Activated T-cell treated with anti-CD3 and anti-CD28 coated beads, Interleukin-2, amount 50 U/mL, for 72 hours (primary cell): ENCODE measurements at places on chromosomes 11 and 22. TPM values are rescaled to one million over a fixed set of nuclear protein-coding genes. Genes with fewer than 3 reads are reported as not detected.

GRCh38 chr22:49460091-49460490 lies 367.6 kb downstream of the BRD1 start:
- H3K27ac ChIP-seq: no peak overlapping the region
- no peak for DNase-seq
- H3K4me3 ChIP-seq: no peak overlapping the region
- H3K27me3 ChIP-seq: no peaks in the 10 kb centered on the region
- no peaks in the 10 kb centered on the region for H3K4me1 ChIP-seq

DNA sequence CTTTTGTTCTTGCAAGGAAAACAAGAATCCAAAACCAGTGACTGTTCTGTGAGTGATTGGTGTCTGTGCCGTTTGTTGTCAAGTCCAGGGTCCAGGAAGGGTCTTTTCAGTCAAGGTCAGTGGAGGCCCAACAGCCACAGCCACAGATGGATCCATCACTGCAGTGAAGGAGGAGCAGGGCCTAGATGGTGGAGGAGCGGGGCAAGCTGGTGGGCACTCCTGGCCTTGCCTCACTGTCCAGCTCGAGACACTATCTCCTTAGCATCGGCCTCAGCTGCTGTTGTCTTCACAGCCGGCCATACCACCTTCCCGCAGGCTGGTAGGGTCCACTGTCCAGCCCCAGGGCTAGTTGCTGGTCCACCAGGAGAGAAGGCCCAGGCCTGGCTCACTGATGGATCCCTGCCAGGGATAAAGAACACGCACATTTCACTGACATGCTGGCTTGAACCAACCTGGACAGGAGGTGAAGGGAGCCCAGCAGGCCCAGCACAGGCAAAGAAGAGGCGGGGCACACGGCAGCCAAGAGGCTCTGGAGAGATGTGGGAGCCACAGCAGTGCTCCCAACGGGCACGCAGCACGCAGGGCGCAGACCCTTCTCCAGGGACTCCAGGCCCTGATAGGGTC lies 15.2 kb downstream of the POLR3H start:
- peak overlapping the region; percentile 49 for H3K27ac ChIP-seq
- H3K4me3 ChIP-seq: no peak overlapping the region
- peaks cover 8% of the 10 kb centered on the region for H3K36me3 ChIP-seq
- H3K27me3 ChIP-seq: no peaks in the 10 kb centered on the region
- no peak for DNase-seq

DNA sequence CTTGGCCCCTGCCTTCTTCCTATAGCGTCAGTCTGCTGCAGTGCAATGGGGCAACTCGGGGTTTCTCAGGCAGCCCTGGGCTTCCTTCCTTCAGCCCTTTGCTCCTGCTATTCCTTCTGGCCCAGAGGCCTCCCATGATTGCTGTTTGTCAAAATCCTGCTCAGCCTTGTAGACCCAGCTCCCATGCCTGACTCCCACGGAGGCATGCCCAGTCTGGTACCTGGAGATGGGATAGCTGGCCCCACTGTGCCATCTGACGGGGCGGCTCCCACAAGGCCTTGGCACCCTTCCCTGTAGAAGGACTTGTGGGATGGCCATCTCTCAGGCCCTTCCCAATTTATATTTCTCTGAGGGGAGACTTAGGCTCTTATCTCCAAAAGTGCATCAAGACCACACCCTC lies 590 bp upstream of the CD6 start:
- H3K4me3 ChIP-seq: peak overlapping the region; percentile 87
- no peak for DNase-seq
- peaks cover 45% of the 10 kb centered on the region for H3K4me1 ChIP-seq
- no peaks in the 10 kb centered on the region for H3K27me3 ChIP-seq
- H3K36me3 ChIP-seq: peaks cover 34% of the 10 kb centered on the region

DNA sequence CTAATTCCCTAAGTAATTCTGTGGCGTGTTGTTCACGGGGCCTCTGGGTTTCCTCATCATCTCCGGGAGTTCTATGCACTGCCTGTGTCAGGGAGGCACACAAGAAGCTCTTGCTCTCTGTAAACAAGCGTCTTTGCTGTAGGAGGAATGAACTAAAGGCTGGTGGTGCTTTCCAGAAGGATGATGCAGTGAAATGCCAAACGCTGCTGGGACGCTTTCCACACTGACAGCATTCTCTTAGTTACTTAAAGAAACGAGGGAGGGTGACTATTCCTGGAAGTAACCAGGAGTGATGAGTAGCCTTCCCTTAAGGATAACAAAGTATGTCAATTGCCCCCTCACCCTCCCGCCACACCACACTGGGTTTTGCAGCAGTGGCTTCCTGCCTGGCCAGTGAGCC lies 38.5 kb upstream of the NUP50 start:
- no peak for DNase-seq
- H3K4me1 ChIP-seq: peaks cover 13% of the 10 kb centered on the region
- no peak overlapping the region for H3K27ac ChIP-seq
- no peak overlapping the region for H3K4me3 ChIP-seq
- no peaks in the 10 kb centered on the region for H3K27me3 ChIP-seq
- H3K36me3 ChIP-seq: no peaks in the 10 kb centered on the region

- H3K4me3 ChIP-seq: no peak overlapping the region
- no peaks in the 10 kb centered on the region for H3K36me3 ChIP-seq
- no peaks in the 10 kb centered on the region for H3K4me1 ChIP-seq
- no peak for DNase-seq
These were observed 25.2 kb upstream of the GCAT start for GRCh38 chr22:37782340-37783168.

DNA sequence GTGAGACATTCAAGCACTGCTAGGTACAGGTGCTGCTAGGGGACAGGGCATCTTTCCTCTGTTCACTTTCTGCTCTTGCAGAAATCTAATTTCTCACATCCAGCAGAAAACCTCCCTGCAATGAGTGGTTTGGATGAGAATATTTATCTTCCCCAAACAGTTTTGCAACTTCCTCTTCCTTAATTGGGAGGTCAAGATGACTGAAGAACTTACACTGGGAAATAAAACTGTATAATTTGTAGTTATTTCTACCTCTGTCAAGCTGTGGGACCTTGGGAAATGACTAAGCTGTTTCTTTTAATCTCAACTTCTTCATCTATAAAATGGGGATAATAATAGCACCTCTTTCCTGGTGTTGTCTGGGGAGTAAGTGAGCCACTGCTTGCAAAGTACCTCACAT lies 69.8 kb downstream of the PRR5L start:
- H3K4me3 ChIP-seq: no peak overlapping the region
- no peak overlapping the region for H3K27ac ChIP-seq
- H3K4me1 ChIP-seq: peaks cover 21% of the 10 kb centered on the region
- no peak for DNase-seq

GRCh38 chr22:37571258-37571991 lies 8.5 kb downstream of the LGALS2 start:
- no peaks in the 10 kb centered on the region for H3K27me3 ChIP-seq
- peaks cover 13% of the 10 kb centered on the region for H3K4me1 ChIP-seq

DNA sequence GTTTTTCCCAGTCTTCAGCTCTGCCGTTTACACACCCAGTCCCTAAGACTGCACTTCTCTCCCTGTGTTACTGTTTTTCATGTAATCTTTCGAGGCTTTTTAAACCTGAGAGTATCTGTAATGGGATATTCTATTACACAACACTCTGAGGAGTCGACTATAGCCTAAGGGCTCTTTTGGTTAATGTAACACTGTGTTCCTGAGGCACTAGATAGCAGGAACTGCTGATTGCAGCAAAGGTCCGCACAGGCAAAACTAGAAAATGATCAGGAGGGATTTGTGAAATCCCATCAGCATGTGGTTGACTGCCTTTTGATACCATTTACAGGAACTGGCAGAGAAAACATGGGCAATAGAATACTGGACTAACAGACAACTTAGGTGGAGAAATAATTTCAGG lies 512.3 kb upstream of the RAG2 start:
- H3K27me3 ChIP-seq: no peaks in the 10 kb centered on the region
- no peaks in the 10 kb centered on the region for H3K4me1 ChIP-seq
- H3K27ac ChIP-seq: no peak overlapping the region
- DNase-seq: no peak
- H3K4me3 ChIP-seq: no peak overlapping the region

- H3K36me3 ChIP-seq: peaks cover 2% of the 10 kb centered on the region
- H3K27me3 ChIP-seq: peaks cover 82% of the 10 kb centered on the region
- DNase-seq: no peak
- H3K27ac ChIP-seq: no peak overlapping the region
- H3K4me1 ChIP-seq: peaks cover 12% of the 10 kb centered on the region
- H3K4me3 ChIP-seq: no peak overlapping the region
These were observed 2.9 kb downstream of the PKNOX2 start for GRCh38 chr11:125167292-125167953.

DNA sequence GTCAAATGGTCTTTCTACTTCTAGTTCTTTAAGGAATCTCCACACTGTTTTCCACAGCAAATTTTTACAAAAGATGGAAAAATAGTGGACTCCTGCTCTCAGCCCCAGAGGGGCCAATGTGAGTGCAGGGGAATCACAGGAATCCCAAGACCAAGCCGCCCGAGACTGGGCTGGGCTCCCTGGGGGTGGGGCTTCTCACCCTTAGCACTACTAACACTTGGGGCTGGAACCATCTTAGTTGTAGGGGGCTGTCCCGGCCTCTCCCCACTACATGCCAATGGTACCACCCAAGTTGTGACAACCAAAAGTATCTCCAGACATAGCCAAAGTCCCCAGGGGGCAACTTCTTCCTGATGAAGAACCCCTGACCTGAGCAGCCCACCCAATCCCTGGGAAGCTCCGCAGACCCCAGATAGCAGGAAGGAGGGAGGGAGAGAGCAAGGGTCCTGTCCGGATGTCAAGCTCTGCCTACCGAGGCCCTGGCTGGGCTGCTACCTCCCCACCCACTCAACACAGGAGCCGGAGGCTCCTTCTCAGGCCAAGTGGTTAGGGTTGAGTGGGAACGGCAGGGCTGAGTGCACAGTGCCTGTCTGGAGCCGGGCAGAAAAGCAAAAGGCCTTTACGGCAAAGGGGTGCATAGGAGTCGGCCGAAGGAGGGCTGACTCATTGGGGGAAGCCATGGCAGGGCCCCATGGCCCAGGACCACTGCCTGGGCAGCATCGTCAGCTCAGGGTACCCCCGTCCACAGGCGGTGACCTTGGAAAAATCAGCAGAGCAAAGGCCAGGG lies 122.5 kb upstream of the FGF3 start:
- H3K4me3 ChIP-seq: no peak overlapping the region
- H3K27me3 ChIP-seq: peaks cover 7% of the 10 kb centered on the region
- DNase-seq: no peak
- no peak overlapping the region for H3K27ac ChIP-seq
- no peaks in the 10 kb centered on the region for H3K4me1 ChIP-seq

- DNase-seq: peak; percentile 31
- peak overlapping the region; percentile 84 for H3K4me3 ChIP-seq
- no peak overlapping the region for H3K27ac ChIP-seq
- peaks cover 57% of the 10 kb centered on the region for H3K27me3 ChIP-seq
These were observed 1.9 kb downstream of the LRP4 start for GRCh38 chr11:46916286-46917108.

- no peaks in the 10 kb centered on the region for H3K27me3 ChIP-seq
- peak; percentile 79 for DNase-seq
- peak overlapping the region; percentile 100 for H3K27ac ChIP-seq
- H3K4me1 ChIP-seq: peaks cover 85% of the 10 kb centered on the region
- peaks cover 20% of the 10 kb centered on the region for H3K36me3 ChIP-seq
- peak overlapping the region; percentile 80 for H3K4me3 ChIP-seq
These were observed 43.7 kb downstream of the MED15 start for GRCh38 chr22:20550851-20551744.

DNA sequence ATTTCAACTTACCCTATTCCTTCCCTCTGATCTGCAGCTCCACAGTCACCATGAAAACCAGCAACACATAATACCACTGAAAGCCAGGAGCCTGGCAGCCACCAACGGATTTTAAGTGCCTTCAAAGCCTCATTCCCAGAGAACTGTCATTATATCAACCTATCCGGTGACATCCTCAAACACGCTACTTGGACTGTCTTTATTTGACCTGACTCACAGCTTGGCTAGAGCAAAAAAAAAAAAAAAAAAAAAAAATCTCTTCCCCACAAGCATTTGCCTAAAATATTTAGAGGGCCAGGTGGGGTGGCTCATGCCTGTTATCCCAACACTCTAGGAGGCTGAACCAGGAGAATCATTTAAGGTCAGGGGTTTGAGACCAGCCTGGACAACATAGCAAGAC lies 32.4 kb upstream of the ARHGAP32 start:
- no peak overlapping the region for H3K4me3 ChIP-seq
- no peaks in the 10 kb centered on the region for H3K4me1 ChIP-seq
- H3K36me3 ChIP-seq: peaks cover 17% of the 10 kb centered on the region

GRCh38 chr11:5117588-5117987 lies 20.6 kb downstream of the OR52A5 start:
- no peak overlapping the region for H3K27ac ChIP-seq
- H3K36me3 ChIP-seq: no peaks in the 10 kb centered on the region
- no peak overlapping the region for H3K4me3 ChIP-seq
- no peak for DNase-seq
- H3K27me3 ChIP-seq: peaks cover 10% of the 10 kb centered on the region
- no peaks in the 10 kb centered on the region for H3K4me1 ChIP-seq

DNA sequence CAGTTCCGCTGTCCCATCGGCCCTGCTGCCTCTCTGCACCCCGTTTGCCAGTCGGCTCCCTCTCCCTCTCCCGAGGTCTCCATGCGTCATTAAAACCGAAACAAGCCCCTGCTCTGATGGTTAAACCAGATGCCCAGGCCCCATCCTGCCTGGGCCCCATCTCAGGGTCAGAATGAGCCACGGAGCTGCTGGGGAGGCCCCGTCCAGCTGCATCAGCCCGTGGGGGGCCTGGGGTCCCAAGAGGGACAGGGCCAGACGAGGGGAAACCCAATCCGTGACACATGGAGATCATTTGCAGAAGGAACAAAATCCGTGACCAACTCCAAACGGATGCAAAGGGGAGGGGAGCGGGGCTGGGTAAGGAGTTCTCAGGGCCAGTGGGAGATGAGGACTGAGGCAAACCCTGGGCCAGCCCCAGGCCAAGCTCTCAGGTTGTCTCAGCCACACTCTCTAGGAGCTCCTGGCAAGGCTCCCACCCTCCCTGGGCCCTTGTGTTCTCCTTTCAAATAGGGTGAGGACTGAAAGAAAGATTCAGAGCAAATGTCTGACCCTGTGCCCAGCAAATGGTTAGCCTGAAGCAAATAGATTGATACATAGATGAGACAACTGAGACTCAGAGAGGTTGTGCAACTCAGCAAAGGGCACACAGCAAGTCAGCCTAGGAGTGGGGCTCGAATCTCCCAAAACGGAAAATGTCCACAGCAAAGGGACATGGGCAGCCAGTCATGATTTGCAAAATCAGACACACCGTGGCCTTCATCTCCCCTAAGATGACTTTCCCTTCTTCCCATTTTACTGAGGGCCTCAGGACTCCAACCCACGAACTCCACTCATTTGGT lies 162.1 kb downstream of the MN1 start:
- H3K36me3 ChIP-seq: no peaks in the 10 kb centered on the region
- H3K4me3 ChIP-seq: no peak overlapping the region
- DNase-seq: no peak
- no peak overlapping the region for H3K27ac ChIP-seq
- no peaks in the 10 kb centered on the region for H3K4me1 ChIP-seq
- H3K27me3 ChIP-seq: no peaks in the 10 kb centered on the region

- peak overlapping the region; percentile 99 for H3K27ac ChIP-seq
- peak overlapping the region; percentile 99 for H3K4me3 ChIP-seq
- H3K36me3 ChIP-seq: peaks cover 2% of the 10 kb centered on the region
- no peak for DNase-seq
These were observed 1.6 kb downstream of the RNF26 start for GRCh38 chr11:119335655-119336543.

The OR10A3 gene
- not detected for total RNA-seq

The SLC22A9 gene
- not detected for total RNA-seq

The MS4A6A gene
- not detected for total RNA-seq

The C11orf87 gene
- not detected for total RNA-seq

The TMEM86A gene
- 1.0 TPM for total RNA-seq

The GGT5 gene
- not detected for total RNA-seq

The FREY1 gene
- total RNA-seq: 1.9 TPM

The PHOX2A gene
- not detected for total RNA-seq

The KCTD14 gene
- total RNA-seq: not detected

The PRR33 gene
- total RNA-seq: not detected

The TEX54 gene
- 1.5 TPM for total RNA-seq

The OR5A1 gene
- not detected for total RNA-seq
